Hypothalamus (tissue), 51 donors: ENCODE measurements at places on chromosomes 7 and 10.

GRCh38 chr7:151248346-151249033, at the start of gene SMARCD3:
TSS of gene SMARCD3 (minus strand) at chr7:151248694. CDS start at chr7:151248562, 132 bp downstream.
- peak; percentile 41 for DNase-seq

DNA sequence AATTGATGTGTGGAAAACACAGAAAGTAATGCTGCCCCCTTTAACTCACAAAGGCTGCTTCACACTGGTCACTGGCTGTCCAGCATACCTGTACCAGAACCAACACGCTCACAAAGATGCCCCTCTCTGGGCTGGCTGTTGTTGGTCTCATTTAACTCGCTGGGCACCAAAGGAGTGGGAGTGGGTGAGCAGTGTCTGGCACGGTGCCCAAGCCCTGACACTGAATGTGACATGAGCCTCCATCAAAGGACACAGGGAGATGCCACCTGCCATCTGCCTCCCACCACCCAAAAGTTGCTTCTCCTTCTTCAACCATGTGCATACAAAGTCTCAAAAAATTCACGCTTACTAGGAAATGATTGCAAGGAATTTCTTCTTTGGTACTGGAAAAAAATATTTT, 86.8 kb downstream of the FGFR2 start:
- no peak for DNase-seq

GRCh38 chr7:68276725-68277124, 1280.1 kb downstream of the TYW1 start:
- DNase-seq: no peak

DNA sequence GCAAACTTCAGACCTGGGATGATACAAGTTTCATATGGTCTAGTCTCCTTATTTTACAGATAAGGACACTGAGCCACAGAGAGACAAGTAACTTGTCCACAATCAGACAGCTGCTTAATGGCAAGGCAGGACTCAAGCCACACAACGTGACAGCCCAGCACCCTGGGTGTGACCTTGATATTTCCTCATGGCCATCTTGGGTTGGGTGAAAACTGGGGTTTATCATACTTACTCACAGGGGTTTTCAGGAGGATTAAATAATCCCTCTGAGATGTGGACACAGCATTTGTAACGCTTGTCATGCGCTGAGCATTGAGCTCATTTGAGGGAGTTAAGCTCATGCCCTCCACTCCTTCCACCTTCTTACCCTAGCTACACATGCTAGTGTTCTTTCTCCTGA, 58.0 kb downstream of the ABLIM1 start:
- no peak for DNase-seq

DNA sequence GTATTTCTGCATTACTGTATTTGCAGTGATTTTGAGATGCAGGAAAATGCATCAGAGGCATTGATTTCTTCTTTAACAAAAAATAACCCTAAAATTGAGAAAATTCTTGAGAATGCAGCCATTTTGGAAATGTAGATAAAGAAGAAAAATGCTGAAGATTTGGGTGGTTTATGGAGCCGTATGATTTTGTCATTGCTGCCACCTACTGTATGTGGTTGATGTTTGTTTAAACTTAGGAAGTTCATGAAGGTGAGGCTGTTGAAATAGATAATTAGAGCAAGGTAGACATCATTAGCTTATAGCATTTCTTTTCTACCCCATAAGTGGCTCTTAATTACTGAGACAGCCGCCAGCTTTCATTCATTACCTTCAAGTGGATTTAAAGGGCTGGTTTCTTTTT, 92.1 kb upstream of the SAMD8 start:
- no peak for DNase-seq

GRCh38 chr7:142194201-142194600, 63.7 kb downstream of the PRSS58 start:
- DNase-seq: no peak

DNA sequence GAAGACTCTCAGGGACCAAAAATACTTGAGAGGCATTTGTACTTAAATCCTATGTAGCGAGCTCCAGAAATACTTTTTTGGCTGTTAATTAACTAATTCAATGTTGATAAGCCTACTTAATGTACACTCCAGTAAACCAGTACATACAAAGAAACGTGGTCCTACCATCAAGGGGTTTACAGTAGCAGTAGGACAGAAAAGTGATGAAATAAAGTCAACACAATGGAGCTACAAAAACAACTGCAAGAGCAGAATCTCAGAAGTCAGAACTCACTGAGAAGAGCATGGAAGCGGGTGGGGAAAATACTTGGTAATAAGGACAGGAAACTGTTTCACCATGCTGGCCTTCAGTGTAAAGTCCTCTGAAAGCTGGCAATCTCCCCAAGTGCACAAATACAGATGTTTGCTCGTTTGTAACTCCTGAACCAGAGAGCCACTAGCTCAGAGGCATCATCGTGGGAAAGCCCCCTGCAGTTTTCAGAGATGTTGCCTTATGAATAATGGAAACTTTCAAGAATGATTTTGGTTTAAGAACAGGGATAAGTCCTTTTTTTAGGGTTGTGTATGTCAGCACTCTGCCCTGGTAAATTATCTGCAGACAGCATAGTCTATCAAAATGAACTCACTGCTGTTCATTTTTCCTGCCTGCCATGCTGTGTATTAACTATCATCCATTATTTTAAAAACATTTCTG, 233.2 kb downstream of the SORCS1 start:
- no peak for DNase-seq

GRCh38 chr7:55476852-55477780, 95.2 kb downstream of the VOPP1 start:
- no peak for DNase-seq

- DNase-seq: no peak
These were observed 18.5 kb upstream of the MRC1 start for GRCh38 chr10:17790651-17791050.

DNA sequence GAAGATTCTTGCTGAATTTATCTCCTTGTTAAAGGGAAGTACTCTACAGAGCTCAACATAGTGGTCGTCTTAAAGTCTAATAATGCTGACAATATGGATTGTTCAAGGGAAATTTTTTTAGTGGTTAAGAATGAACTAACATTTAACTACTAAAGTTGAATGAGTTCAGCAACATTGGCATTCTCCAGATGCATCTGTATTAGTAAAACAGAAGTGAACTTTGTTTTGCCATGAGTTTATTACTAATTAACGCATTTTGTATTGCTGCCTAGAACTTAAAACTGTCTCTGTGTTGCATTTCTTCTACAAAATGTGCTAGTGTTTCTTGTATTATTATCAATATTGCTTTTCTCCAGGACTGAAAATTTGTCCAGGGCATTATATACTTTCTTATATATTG, 67.5 kb downstream of the C1GALT1 start:
- no peak for DNase-seq

DNA sequence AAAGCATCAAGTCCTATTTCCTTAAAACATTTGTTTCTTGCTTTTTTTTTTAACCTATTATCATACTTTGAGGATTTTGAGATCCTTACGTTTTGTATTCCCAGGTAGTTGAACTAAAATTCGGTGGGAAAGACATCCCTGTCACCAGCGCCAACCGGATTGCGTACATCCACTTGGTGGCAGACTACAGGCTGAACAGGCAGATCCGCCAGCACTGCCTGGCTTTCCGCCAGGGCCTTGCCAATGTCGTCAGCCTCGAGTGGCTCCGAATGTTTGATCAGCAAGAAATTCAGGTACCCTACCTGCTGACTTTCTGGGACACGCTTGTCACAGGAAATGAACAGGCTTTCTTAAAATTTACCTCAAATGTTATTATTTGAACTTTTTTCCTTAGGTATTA, 83.0 kb upstream of the DNAJB6 start:
- peak; percentile 19 for DNase-seq

- DNase-seq: no peak
These were observed 35.2 kb upstream of the EBLN1 start for GRCh38 chr10:22252801-22253579.

GRCh38 chr10:24449321-24449740, 240.4 kb downstream of the KIAA1217 start:
- DNase-seq: no peak

GRCh38 chr10:38143587-38143986, 49.5 kb downstream of the ZNF37A start:
- no peak for DNase-seq

GRCh38 chr10:102841827-102842345, 4.7 kb upstream of the CYP17A1 start:
- DNase-seq: no peak

DNA sequence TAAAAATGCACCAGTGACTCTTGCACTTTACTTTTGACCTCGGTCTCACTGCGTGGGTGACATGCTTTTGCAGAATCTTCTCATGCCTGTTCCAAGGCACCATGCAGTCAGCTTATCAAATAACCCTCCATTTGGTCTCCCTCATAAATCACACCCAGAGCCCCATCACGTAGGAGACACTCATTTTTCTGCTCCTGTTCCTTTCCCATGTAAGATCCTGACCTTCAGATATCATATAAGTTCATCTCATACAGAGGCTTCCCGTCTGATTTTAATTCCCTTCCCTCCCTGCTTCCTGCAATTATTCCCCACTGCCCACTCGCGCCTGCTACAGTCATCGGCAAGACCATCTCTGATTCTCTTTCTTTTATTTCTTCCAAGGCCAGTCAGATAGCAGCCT, 1226.3 kb upstream of the AUTS2 start:
- DNase-seq: no peak

DNA sequence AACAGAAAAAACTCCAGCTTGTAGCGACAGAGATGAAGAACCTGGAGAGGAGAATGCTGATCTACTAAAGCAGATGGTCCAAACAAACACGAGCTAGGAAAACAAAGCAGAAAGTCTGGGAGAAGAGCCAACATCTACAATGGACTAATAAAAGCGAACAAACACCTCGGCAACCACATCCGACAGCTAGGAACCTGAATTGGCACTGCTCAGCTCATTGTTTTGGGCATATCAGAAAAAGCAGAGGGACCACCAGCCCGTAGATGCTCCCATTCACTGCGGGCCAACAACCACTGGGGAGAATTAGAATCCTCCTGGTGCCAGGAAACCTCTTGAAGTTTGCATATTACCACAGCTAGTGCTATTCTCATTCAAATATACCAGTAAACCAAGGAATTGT, 204.7 kb downstream of the NXPH1 start:
- DNase-seq: no peak

- DNase-seq: no peak
These were observed 718.9 kb downstream of the GRID1 start for GRCh38 chr10:85647741-85648140.

DNA sequence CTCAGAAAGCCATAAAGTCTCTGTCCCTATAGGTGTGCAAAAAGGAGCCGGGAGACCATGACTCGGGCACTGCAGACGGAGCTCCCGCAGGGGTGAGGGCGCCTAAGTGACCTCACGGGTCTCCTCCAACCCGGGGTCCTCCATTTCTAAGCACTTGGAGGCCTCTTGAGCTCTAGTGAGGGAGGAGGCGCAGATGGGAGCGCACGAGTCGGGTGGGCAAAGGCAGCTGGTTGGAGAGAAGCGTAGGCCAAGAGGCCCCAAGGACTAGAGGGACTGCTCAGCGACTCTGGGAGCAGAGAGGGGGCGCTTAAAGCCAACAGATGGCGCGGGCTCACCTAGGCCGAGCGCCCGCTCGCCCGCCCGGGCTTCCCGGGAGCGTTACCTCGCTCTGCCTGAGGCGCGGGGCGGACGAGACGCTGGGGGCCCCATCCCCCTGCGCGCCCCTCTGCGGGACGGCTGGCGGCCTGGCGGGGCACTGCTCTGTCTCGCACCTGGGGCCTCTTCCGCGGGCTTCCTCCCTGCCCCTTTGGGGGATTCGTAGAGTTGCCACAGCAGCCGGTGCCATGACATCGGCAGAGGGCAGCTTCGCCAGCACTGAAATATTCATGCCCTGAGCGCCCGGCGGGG, 523 bp upstream of the CDH23 start:
- DNase-seq: peak; percentile 56

GRCh38 chr7:158072991-158073730, 514.5 kb downstream of the PTPRN2 start:
- peak; percentile 24 for DNase-seq

DNA sequence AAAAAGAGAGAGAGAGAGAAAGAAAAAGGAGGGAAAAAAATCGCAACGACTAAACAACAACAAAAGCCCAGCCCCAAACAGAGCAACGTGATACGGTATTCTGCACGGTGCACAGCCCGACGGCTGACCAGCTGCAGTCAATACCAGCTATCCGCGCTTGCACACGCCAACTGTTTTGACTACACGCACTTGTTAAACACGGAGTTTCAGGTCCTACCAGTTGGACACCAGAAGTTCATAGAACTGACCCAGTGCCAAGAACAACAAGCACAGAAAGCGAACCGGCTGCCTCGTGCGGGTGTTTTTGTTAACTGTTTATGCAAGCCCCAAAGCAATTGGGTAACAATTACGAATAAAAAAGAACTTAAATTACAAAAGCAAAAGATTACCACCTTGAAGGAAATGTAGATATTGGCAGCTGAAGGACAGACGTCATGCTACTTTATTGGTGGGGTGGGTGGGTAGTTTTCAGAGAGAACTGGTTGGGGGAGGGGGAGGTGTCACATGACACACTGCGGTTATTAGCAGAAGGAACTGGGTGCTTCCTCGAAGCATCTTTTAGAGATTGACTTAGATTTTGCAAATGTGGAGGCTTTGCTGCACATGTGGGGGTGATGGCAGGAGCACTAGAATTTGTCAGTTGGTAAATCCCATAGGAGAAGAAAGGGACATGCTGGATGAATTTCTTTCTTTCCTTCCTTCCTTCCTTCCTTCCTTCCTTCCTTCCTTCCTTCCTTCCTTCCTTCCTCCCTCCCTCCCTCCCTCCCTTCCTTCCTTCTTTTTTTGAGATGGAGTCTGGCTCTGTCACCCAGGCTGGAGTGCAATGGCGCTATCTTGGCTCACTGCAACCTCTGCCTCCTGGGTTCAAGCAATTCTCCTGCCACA, 110.6 kb upstream of the EFCAB10 start:
- DNase-seq: peak; percentile 21

GRCh38 chr10:79437111-79437814, 8.2 kb downstream of the ZCCHC24 start:
- DNase-seq: no peak

- DNase-seq: no peak
These were observed 34.6 kb downstream of the RHEB start for GRCh38 chr7:151484971-151485707.

DNA sequence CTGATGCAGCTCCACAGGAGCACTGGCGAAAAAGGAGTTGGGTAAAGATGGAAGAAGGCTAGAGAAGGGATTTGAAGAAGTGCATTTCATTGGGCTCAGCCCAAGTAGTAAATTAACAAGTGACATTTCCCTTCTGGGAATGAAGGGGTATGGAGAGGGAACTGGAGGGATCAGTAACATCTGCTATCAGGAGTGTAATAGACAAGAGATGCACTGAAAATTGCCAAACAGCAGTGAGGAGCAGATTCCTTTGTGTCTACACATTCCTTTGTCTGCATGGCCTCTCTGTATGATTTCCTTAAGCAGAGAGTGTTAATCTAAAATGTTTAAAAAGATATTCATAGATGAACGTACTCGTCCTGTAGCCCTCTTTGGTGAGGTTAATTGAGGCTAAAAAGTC, 148.2 kb upstream of the FERD3L start:
- no peak for DNase-seq
